ENCODE measurements at places on chromosomes 2 and 18.

- no peak for ATAC-seq
Observed at GRCh38 chr2:9844576-9844975, 1.3 kb downstream of the TAF1B start.

DNA sequence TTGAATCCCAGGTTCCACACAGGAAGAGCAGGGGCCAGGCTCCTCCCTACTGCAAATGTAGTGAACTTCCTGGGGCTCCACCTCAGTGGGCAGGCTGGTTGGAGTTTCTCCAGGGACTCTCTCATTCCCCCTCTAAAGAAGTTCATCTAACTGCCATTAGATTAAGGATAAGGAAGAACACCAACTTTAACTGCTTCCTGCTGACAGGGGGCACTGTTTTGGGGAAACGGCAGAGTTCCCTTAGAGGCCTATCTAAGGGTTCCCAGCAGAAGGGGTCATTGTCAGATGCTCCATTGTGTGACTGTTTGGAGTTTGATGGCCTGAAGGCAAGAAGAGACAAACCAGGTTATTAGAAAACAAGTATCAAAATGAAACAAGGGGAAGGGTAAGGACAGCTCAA lies 2159.7 kb upstream of the PIK3C3 start:
- ATAC-seq, result no peak

- ATAC-seq, result peak; percentile 76
Observed at GRCh38 chr2:134405611-134406081, 151.8 kb downstream of the MGAT5 start.

DNA sequence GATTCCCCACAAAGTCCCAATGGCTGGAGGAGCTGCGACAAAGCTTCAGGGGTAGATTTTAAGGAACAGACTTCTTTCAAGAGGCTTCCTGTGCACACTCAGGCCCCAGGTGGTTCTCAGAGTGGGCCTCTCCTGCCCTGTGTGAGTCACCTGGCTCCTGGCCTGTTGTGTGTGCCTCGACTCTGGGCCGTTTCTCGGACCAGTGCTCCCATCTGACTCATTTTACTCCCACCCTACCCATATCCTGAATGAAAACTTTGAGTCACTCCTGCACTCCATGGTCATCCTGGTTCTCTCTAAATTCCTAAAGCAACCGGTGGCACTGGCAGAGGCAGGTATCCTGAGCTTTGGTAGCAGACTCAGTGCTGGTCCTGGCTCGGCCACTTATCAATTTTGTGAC lies 84.1 kb downstream of the CELF4 start:
- ATAC-seq, result no peak

DNA sequence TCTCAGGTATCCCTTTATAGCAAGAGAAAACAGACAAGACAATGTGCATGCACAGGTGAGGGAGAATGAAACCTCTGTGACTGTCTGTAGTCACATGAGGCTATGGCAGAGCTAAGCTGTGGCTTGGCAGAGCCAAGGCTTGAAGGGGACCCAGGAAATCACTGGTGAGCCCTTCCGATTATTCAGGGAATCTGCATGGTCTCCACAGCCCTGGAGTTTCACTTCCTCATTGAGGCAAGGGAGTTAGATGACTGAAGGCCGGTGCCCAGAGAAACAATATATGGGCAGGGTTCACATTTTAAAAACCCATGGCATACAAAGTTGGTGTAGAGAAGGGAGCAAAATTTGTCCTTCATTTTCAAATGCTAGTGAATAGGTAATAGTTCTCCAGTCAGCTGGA lies 144.4 kb upstream of the REV1 start:
- no peak for ATAC-seq
